Hair follicular keratinocyte (primary cell): ENCODE measurements at places on chromosomes 1 and 21. TPM values are rescaled to one million over a fixed set of nuclear protein-coding genes. Genes with fewer than 3 reads are reported as not detected.

TP73 gene
- total RNA-seq, result 0.55 and 2.1 TPM in 2 replicates

BNIPL gene
- 1.2 and 7.6 TPM in 2 replicates for total RNA-seq

RIPPLY3 gene
- 0.47 and 0.53 TPM in 2 replicates for total RNA-seq

MROH7 gene
- 0.04 TPM in 1 of 2 replicates, not detected in the other for total RNA-seq

CFHR3 gene
- not detected in 2 replicates for total RNA-seq

GREM2 gene
- not detected in 2 replicates for total RNA-seq

FCRL6 gene
- total RNA-seq, result not detected in 2 replicates

CTSK gene
- total RNA-seq, result 72.9 and 111 TPM in 2 replicates

CRNN gene
- not detected in 2 replicates for total RNA-seq

GABRD gene
- total RNA-seq, result not detected in 2 replicates

FCRL4 gene
- total RNA-seq, result not detected in 2 replicates

SPOCD1 gene
- total RNA-seq, result 4.7 and 6.2 TPM in 2 replicates

RGS8 gene
- not detected in 2 replicates for total RNA-seq

ZBTB8A gene
- 4.1 and 4.9 TPM in 2 replicates for total RNA-seq

CYP4X1 gene
- not detected in 2 replicates for total RNA-seq

RASAL2 gene
- 10.4 and 17.3 TPM in 2 replicates for total RNA-seq

CLCC1 gene
- total RNA-seq, result 10.7 and 15.1 TPM in 2 replicates
